ENCODE measurements at places on chromosomes 11 and 22. TPM values are rescaled to one million over a fixed set of nuclear protein-coding genes. Genes with fewer than 3 reads are reported as not detected.

The RASSF7 gene
- 21.9 TPM for total RNA-seq

The OR8D4 gene
- total RNA-seq: not detected

DNA sequence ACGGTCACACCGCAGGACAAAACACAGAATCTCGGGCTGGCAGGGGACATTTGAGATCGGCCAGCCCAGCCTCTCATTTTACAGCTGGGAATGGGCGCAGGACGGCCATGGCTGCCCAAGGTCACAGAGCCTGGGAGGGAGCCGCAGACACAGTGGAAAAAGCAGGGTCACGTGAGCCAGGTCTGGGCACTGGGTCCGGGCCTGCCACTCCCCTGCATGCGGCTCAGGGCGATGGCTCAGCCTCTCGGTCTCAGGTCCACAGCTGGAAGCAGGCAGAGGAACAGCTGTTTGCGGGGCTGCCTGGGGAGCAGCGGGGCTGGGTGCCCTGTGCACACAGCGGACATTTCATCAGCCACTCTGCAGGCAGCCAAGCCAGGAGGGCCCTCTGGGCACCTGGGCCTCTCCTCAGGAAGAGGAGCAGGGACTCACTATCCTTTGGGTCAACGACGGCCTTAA, 10.4 kb upstream of the PPARA start:
- no peak for DNase-seq

The CKAP5 gene
- 174 TPM for total RNA-seq

GRCh38 chr11:77993902-77994301, 566 bp downstream of the INTS4 start:
- DNase-seq: no peak

The ARHGAP20 gene
- total RNA-seq: not detected

The FAT3 gene
- not detected for total RNA-seq

Data from activated CD4-positive, alpha-beta memory T cell treated with anti-CD3 and anti-CD28 coated beads for 36 hours (primary cell).